Stimulated activated CD4-positive, alpha-beta T cell treated with anti-CD3 and anti-CD28 coated beads, Interleukin-12 subunit alpha, Interleukin-12 subunit beta, amount 100 ng/mL, for 4 hours (primary cell): ENCODE measurements at places on chromosomes 1 and 21.

- DNase-seq, result peak; percentile 88
Observed at GRCh38 chr1:202160377-202160940, at the start of gene PTPN7. PTPN7 (minus strand) TSS chr1:202160602; CDS start chr1:202159402, 1,200 bp downstream.

DNA sequence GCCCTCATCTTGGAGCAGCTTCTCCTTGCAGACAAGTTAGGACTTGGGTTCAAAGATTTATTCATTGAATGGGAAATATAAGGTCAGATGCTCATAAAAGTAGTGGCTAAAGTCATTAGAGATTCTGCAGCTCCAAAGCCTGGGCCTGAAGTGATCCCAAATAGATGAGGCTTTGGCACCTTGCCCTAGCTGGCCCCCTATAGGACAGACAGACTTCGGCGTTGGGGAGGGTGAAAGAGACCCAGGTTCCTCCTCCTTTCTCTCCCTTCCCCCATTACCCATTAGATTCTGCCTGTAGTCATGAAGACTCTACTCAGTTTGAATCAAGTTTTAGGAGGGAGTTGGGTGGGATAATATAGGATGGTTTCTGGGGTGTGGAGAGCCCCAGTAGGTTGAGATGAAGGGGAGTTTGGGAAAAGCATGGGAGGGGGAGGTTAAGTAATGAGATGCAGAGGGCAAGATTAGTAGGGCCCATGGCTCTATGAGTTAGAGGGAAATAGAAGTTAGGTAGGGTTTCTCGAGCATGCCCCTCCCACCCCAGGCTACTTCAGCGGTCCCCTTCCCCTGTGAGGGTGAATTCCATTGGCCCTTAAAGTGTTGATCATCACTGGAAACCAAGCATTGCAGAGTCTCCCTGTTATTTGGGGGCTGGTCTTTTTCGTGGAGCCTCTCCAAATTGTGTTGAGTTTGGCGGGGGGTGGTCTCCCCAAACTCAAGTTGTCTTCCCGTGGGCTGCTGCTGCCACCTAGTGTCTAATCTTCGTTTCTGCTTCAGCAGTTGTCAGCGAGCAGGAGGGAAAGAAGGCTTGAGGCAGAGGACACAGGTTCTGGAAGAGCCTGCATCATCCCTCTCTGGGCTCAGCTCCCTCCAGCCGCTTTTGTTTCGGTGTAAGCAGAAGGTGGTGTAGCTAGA, 2.1 kb upstream of the AHDC1 start:
- peak; percentile 56 for DNase-seq

DNA sequence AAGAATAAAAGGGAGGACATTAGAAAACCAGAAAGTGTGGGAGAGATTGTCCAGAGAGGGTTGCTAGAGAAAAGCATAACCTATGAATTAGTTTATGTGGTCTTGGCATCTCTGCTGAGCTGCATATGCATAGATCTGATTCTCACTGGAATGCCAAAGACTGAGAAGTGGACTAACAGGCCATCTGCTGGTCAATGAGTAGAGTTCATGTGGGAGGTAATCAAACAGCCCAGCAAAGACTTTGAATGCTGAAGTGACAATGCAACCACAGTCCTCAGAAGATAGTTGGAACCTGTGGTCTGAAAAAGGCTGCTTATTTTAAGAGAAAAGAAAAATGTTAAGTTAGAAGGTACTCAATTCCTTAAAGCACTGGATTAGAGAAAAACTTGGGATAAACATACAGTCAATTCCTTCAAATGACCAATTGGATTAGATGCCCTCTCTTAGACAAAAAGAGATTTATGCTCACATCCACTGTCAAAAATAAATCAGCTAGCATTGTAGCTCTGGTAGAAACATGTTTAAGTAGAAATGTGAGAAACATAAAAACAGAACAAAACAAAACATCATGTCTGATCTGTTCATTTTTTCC, 382.8 kb downstream of the AMY1C start:
- DNase-seq, result no peak

GRCh38 chr21:41152147-41152546, 15.8 kb upstream of the BACE2 start:
- no peak for DNase-seq

GRCh38 chr1:222023025-222023424, 281.1 kb upstream of the DUSP10 start:
- DNase-seq, result no peak
